Stimulated activated CD4-positive, alpha-beta T cell treated with anti-CD3 and anti-CD28 coated beads, Interleukin-1b, Interleukin-23, amount 100 ng/mL, for 1 hour (primary cell): ENCODE measurements at places on chromosomes 12 and 14.

DNA sequence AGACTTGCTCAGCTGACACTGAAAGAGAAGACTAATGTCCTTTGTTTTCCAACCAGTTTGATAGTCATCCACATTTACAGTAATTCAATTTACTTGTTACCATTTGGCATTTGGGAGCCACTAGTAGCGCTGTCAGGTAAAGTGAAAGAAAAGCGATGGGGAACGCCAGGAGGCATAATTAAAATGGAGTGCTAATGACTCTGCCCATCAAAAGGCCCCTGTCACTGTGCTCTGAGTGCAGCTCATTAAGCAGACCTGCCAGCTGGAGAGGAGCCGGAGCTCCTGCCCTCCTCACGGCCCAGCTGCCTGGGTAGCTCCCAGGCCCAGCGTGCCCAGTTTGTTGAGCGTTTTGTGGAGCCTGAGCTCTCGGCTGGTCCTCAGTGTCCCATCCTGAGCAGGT lies 463.6 kb upstream of the CCDC196 start:
- no peak for DNase-seq

DNA sequence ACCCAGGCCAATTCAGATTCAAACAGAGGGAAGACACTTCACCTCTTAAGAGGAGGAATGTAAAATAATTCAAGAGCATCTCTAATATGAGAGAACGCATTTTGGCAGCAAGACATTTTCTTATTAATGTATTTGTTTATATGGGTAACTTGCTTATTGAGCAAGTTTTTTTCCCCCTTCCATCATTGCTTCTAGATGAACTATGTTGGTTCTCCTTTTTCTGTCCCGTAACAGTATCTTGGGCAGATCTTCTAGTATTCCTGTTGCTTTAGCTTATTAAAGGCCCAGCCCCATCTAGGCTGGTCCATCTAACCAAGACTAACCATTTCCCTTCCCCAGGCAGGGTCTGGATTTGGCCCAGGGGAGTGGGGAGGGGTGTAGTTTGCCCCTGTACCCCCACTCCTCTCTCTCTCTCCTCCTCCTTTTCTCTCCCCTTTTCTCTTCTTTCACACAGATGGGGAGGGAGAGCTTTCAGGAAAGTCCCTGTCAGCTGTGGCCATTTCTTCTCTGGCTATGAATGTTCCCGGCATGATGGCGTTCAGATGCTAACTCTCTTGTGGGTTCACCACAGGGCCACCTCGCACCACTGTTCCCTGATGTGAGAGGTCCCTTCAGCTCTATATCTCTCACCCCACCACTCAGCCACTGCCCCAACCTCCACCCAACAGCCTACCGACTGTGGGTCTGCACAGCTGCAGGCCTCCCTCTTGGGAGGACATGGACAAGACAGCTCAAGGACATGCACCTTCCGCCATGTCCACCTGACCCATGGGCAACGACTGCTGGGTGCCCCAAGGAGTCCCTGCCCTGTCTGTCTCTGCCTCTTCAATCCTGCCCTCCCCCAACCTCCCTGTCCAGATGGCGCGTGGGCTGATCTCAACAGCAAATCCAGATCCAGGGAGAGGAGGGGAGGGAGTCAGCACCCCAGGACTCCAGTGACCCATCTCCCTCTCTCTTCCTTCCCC lies 15.8 kb upstream of the RPS6KL1 start:
- DNase-seq = no peak

DNA sequence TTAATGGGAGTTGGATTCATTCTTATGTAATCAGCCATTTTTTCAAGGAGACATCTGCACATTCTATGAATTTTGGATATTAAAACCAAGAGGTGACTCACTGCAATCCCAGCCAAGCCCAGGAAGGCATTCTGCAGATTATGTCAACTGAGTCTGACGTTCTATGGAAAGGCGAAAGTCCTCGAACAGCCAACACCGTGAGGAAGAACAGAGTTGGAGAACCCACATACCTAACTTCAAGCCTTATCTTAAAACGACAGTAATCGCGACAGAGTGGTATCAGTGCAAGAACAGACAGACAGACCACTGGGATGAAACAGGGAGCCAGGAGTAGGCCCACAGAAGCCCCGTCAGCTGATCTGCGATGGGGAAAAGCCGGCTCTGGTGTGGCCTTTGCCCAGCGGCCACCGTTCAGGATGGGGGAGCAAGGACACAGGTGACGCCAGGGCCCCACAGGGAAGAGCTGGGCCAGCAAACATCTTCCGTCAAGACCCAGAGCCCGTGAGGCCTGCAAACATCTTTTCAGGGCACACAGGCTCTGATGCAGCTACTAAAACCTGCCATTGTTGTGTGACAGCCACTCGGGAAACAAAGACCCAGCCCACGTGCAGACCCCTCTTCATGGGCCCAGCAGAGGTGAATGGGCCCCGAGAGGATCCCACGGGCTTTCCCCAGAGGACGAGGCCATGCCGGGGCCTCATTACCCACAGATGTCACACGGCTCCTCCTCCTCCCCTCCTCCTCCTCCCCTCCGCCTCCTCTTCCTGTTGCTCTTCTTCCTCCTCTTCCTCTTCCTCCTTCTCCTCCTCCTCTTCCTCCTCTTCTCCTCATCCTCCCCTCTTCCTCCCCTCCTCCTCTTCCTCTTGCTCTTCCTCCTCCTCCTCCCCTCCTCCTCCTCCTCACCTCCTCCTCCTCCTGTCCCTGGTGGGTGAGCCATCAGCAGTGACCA lies 277.6 kb downstream of the ADGRD1 start:
- DNase-seq = no peak

DNA sequence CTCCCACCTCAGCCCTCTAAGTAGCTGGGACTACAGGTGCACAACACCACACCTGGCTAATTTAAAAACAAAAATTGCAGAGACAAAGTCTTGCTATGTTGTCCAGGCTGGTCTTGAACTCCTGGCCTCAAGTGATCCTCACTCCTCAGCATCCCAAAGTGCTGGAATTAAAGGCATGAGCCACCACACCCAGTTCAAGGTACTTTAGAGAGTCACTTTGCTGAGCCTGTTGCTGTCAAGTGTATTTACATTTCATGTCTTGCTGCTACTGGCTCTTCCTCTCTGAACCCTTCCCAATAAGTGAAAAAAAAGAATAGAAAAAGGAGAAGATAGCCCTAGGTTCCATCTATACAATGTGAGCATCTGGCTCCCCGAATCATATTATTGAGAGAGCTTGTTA lies 38.4 kb downstream of the SLCO1A2 start:
- no peak for DNase-seq

DNA sequence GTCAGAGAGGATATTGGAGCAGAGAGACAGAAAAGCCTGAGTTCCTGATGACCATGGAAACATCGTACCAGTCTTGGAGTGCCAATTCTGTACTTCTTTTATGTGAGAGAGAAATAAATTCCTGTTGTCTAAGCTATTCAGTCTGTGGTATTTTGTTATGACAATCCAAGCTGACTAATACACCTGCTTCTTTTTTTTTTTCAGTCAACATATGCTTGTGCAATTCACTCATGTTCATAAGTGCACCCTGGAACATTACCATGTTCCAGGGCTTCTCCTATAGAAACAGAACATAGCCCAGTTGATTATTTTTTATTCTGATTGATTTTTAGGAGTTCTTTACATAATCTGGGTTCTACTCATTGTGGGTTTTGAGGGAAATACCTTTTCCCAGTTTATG lies 1.7 kb upstream of the CHPT1 start:
- DNase-seq = no peak

GRCh38 chr14:106635569-106635968 lies 1109.2 kb downstream of the TMEM121 start:
- DNase-seq = no peak

GRCh38 chr12:49696723-49697122 lies 10.5 kb downstream of the FMNL3 start:
- no peak for DNase-seq

DNA sequence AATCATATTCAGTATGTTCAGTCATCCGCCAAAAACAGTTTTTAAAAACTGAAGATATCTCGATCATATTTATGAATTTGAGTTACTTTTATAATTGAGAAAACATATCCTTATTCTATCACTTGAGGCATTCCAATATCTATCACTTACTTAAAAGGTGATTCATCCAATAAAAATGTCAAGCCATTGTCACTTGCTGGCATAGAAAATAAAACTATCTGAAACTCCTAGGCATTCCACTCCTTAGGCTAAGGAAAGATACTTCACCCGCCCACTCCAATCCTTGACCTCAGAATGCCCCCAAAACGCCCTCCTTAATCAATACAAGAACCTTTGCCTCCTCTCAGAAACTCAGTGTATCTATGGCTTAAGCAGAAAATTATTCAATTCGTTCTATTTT lies 51.3 kb upstream of the AMIGO2 start:
- DNase-seq = no peak

- no peak for DNase-seq
These were observed 24.2 kb upstream of the YAF2 start for GRCh38 chr12:42262271-42262670.

GRCh38 chr12:6112004-6112403 lies 12.5 kb downstream of the VWF start:
- no peak for DNase-seq

GRCh38 chr12:92064422-92064821 lies 81.2 kb downstream of the BTG1 start:
- no peak for DNase-seq

- DNase-seq = no peak
These were observed 149.3 kb downstream of the DPF3 start for GRCh38 chr14:72744416-72745120.

DNA sequence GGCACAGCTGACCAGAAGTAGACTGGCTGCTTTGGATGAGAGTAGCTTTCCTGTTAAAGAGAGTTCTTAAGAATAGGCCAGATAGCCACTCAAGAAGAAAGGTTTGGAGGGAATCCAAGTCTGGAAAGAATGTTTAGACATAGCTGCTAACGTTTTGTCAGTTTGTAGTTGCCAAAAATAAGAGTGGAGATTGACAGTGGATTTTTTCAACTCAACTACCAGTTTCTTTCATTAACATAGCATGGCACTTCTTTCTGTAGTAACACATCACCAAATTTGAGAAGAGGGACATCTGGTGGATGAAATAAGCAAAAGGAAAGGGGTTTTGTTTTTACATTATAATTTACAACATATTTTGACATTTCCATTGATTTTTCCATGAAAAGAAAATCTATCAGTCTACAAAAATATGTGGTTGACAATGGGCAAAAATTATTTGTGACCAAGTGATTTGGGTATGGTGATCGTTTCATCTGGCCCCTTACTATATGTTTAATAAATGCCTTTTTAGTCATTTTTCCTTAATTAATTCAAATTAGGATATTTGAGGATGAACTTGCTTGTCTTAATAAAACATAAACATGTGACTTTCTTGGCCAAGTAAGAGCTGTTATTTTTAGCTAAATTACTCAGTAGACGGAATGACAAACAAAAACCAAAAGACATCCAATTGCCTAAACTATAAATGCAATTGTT lies 71.1 kb downstream of the PTPRR start:
- DNase-seq = no peak

DNA sequence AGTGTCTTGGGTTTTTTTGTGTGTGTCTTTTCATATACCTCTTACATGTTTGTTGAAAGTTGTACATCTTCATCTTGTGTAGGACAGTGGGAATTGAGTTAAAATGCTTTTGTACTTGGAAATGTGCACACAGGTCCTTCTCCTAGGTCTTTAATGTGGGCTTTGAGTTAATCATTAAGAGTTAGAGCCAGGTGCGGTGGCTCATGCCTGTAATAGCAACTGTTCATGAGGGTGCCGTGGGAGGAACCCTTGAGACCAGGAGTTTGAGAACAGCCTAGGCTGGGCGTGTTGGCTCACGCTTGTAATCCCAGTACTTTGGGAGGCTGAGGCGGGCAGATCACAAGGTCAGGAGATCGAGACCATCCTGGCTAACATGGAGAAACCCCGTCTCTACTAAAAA lies 13.9 kb downstream of the CLECL1 start:
- no peak for DNase-seq

GRCh38 chr14:96590190-96590864 lies 88.1 kb downstream of the PAPOLA start:
- DNase-seq = no peak

DNA sequence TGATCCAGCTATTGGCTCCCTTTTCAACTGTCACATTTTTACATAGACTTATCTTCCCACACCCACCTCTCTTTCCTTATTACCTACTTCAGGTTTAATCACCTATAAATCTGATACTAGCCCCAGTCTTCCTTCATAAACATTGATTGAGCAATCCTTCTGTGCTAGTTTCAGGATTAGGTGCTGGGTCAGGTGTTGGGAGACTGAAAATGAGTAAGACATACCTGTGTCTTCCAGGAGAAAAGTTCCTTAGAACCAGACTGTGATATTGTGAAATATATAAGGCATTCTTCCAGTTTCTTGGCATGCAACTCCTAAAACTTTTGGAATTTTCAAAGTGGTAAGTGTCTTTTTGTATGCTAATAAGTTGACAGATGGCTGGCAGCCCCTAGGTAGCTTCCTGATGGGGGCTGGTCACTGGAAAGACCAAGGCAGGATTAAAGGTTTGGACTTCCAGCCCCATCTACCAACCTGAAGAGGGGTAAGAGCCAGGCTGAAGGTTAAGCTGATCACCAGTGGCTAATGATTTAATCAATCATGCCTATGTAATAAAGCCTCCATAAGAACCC lies 4.6 kb downstream of the ANO6 start:
- DNase-seq = no peak
